ENCODE measurements at places on chromosomes 2 and 18.
A peak's percentile ranks its signal among the peaks of the same experiment; 100 is the strongest.

- peak; percentile 28 for DNase-seq
Measured at GRCh38 chr2:56260415-56260814, 76.6 kb downstream of the CCDC85A start.

DNA sequence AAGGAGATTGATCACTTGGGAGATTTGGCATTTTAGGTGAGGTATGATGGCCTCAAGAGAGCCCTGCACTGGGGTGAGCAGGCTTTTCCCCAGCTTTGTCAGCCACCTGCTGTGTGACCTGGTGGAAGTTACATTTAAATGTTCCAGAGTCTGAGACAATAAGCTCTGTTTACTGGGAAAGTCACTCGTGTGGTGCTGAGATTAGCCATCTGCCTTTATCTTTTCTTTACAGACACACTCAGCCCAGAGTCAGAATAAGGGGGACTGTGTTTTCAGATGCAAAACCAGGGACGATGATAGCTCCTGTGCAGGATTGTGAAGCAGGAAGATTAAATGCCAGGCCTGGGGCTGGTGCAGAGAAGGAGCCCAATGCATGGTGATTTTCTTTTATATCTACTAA lies 47.9 kb downstream of the SH3RF3 start:
- no peak for DNase-seq

DNA sequence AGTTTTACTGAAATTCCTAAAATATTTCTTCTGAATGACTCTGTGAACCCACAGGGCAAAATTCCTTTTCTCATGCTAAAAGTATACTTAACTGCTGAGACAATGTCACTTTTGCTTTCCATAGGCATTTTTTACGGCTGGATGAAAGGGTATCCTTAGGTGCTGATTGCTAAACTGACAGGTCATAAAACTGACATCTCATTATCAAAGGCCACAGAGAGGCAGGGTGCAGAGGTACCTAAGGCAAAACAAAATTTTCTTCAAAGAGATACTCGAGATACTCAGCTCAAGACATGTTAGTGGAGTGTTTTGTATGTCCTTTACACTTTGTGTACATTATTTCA lies 62.0 kb upstream of the WDR75 start:
- DNase-seq: peak; percentile 76

GRCh38 chr2:172086241-172087206 lies 1.2 kb downstream of the DLX1 start:
- DNase-seq: peak; percentile 65

DNA sequence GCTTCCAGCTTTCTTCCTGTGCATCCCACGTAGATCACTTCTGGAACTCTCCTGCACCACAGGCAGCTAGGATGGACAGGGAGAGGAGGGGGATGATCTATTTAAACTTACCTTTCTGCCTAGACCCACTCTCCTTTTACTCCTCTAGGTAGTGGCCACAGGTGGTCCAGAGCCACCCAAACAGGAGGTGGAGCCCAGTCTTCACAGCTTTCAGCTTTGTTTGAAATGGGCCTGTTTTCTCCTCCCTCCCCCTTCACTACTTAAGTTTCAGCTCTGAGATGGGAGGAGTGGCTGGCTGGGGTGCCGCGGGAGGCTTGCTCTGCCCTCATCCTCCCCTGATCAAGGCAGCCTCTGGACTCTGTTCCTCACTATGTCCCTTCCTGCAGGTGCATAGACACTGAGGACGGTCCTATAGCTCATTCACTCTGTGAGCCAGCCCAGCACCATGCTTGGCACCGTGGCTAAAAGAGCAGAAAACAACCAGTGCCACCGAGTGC lies 12.6 kb upstream of the CELF4 start:
- DNase-seq: no peak

- no peak for DNase-seq
Measured at GRCh38 chr2:100518801-100519200, 44.0 kb upstream of the PDCL3 start.

- DNase-seq: peak; percentile 38
Measured at GRCh38 chr2:101478181-101479001, 3.5 kb upstream of the RFX8 start.

- DNase-seq: no peak
Measured at GRCh38 chr2:45559436-45559835, 51.6 kb downstream of the SRBD1 start.
